ENCODE measurements at places on chromosomes 1 and 21.

GRCh38 chr1:245716561-245716960 lies 561.8 kb downstream of the KIF26B start:
- DNase-seq = no peak

DNA sequence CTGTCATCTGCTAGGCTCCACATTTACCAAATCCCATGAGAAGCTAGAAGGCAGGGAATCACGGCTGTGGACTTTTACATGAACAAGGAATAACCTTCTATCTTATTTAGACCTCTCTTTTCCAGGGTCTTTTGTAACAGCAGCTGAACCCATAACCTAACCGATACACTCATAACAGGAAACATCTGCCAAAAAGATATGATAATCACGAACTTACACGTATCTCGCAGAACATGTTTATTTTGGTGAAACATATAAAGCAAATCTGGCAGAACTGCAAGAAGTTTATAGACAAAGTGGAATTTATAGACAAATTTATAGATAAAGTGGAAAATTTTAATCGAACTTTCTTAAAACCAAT lies 20.4 kb downstream of the TINAGL1 start:
- peak; percentile 70 for DNase-seq

GRCh38 chr1:22838965-22839364 lies 128.3 kb downstream of the EPHB2 start:
- no peak for DNase-seq

- no peak for DNase-seq
Measured at GRCh38 chr1:41811051-41811795, 107.5 kb downstream of the HIVEP3 start.

- DNase-seq = no peak
Measured at GRCh38 chr1:52919051-52919722, 2.4 kb downstream of the ECHDC2 start.

- DNase-seq = peak; percentile 50
Measured at GRCh38 chr1:109371341-109371739, 26.4 kb downstream of the SORT1 start.

DNA sequence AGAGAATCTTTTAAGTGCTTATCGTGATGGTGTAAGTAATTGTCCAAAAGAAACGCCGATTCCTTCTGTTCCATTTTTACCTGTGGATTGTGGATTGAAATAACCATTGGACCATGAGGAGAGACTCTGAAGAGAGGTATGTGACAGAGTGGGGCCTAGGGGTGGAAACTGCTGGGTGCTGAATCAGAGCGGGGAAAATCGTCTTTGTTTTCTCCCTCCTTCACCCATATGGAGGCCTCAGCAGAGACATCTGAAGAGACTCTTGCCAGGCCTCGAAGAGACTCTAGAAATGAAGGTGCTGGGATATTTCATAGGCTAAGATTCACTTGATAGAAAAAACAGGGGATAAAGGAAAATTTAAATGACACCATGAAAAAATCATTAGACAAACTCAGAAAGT lies 1327.0 kb downstream of the BRINP3 start:
- no peak for DNase-seq

- DNase-seq = no peak
Measured at GRCh38 chr1:244992833-244993232, 128.5 kb upstream of the HNRNPU start.

GRCh38 chr1:21212126-21212525 lies 35.4 kb upstream of the EIF4G3 start:
- DNase-seq = no peak

- DNase-seq = no peak
Measured at GRCh38 chr21:24420689-24421088, 1186.6 kb downstream of the MRPL39 start.

DNA sequence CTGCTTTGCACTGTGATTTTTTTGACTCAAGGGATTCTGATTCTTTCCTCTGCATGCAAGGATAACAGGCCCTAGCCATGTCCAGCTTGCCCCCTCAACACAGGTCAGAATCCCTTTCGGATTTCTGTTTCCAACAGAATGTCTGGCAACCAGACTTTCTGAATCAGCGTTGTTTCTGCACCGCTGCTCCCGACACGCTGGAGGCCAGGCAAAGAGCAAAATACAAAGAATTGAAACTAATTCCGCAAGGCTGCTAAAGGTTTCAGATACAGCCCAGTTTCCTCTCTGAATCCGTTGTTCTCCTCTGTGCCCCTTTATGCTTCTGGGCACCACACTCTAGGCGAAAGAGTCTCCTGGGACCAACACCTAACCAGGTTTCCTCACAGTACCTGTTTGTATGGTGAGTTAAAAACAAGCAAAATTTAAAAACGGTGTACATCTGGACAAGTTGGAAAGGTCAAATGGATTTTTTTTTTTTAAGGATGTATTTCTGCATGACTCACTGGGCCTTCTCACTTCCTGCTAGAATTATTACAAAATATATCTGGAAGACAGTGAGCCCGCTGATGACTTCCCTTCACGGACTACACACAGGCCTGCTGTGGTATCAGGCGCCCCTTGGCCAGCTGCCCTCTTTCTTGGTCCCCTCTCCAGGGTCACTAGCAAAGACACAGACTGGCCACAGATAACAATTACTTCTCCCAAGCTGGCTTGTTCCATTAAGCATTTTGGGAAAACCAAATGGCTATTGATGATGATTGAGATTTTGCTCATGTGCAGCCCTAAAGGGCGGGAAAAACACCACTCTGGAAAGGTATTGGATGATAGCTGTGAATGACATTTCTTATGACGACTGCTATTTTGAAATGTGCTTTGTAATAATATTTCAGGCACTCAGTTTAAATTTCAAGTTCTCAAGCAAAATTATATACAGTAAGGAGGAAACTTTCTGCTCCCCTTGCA lies 118.3 kb downstream of the TGFB2 start:
- no peak for DNase-seq

DNA sequence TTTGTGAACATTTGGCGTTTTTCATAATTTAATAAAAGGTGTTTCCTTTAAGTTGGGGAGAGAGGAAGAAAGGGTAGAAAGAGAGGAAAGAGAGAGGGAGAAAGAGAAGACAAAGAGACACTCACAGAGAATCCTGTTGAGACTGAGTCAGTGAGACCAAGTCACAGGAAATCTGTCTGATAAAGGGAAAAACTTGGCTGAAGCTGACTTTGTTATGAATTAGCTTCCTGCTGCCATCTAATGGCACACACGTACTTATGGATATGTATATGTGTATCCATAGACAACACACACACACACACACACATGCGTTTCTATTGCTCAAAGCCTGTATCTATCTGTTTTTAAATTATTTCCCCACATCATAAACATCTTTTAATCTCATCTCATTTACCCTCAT lies 42.5 kb upstream of the DISC1 start:
- peak; percentile 40 for DNase-seq

- DNase-seq = no peak
Measured at GRCh38 chr1:196152086-196152485, 456.2 kb downstream of the KCNT2 start.

- DNase-seq = no peak
Measured at GRCh38 chr1:82284213-82284612, 483.5 kb downstream of the ADGRL2 start.

- no peak for DNase-seq
Measured at GRCh38 chr1:203381151-203381751, 30.3 kb upstream of the FMOD start.

GRCh38 chr1:67645495-67646144 lies 39.4 kb upstream of the GADD45A start:
- DNase-seq = no peak

- peak; percentile 37 for DNase-seq
Measured at GRCh38 chr21:25903607-25904006, 168.8 kb downstream of the GABPA start.

GRCh38 chr1:6795661-6796060 lies 10.4 kb downstream of the CAMTA1 start:
- no peak for DNase-seq

DNA sequence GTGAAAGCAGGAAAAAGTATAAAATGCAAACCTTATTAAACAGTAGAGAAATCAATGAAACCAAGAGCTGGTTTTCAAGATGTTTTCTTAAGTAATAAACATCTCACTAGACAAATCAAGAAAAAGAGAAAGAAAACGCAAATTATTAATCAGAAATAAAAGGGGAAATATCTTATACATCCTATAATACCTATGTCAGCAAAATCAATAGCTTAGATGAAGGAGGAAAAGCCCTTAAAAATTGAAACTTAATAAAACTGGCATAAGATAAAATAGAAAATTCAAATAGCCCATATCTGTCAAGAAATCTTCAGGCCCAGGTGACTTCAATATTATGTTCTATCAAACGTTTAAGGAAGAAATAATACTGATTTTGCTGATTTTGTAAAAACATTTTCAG lies 59.1 kb downstream of the RGS4 start:
- DNase-seq = no peak

GRCh38 chr1:3308053-3308452 lies 146.4 kb upstream of the ARHGEF16 start:
- DNase-seq = no peak

DNA sequence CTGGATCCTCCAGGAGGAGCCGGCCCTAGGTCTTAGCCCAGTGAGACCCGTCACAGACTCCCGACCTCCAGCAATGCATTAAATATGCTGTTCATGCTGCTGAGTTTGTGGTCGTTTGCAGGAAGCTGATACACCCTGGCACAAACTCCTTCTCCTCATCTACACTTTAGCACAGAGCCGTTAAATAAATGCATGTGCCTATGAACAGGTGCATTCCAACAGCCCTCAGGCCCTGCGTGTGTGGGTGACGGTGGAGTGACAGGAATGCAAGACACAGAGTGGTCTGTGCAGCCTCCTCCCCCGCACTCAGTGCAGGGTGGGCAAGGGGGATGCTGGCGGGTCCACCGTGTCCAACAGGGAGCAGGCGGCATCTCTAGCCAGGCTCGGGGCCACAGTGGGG lies 106.6 kb upstream of the TMPRSS2 start:
- no peak for DNase-seq

DNA sequence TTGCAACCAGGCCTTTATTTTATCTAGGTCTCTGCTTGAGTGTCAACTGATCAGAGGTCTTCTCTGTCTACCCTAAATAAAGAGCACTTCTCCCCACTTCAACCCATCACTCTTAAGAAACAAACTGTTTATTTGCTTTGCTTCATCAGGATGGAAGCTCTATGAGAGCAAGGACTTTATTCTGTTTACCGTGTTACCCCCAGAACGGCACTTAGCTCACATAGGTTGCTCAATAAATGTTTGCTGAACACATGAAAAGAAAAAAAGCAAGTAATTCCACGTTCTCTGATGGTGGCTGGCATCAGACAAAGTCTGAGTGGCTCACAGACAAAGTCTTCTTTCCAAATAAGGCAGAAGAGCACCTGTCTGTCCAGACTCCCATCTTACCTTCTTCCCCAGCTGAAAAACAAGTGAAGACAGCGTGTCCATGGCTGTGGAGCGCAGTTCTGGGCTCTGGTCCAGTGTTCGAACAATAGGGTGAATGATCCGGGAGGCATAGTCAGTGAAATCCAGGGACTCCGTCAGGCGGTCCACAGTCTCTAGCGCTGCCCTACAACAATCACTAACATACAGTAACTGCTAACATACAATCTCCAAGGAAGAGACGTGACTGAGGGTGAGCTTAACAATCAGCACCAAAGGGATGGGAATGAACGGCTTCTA lies 22.9 kb downstream of the ANGPTL7 start:
- no peak for DNase-seq

GRCh38 chr1:218361298-218362065 lies 16.3 kb downstream of the TGFB2 start:
- DNase-seq = no peak

- no peak for DNase-seq
Measured at GRCh38 chr1:32736812-32737791, 34.5 kb upstream of the SYNC start.

DNA sequence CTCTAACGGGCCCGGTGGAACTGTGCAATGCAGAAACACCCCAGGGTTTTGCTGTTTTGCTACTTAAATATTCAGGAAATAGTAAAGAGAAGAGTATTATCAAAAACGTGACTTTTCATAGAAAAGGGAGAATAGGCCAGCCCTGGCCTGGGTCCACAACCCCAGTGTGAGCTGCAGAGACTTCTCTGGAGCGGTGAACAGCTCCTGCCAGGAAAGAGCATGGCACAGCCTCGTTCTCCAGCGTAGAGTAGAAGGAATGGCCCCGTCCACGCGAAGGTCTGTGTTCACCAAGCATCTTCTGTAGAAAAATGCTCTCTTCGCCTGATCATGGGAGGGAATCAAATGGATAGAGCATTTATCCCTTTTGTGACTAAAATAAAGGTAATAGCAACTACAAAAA lies 51.4 kb downstream of the PDE9A start:
- DNase-seq = no peak

GRCh38 chr1:1080951-1081310 lies 6.8 kb upstream of the RNF223 start:
- no peak for DNase-seq

GRCh38 chr1:198086051-198086745 lies 70.6 kb upstream of the NEK7 start:
- DNase-seq = no peak

DNA sequence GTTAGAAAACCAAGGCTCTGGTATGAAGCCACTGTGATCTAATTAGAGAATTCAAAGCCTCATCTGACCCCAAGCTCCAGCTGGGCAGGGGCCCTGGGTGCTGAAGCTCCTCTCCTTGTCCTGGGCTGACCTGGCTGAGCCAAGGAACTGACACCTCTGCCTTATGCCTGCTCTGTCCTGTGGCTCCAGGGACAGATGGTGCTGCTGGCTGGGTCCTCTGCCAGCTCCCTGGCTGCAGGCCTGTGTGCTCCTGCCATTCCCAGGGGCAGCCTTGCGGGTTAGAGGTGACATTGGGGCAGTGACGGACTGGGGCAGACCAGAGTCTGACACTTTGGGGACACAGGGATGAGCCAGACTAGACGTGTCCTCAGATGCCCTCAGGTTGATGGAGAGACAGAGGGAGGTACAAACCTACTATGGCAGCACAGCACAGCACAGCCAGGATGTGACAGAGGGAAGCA lies 11.8 kb downstream of the ACOT11 start:
- no peak for DNase-seq
